ENCODE measurements at places on chromosomes 2 and 18. TPM values are rescaled to one million over a fixed set of nuclear protein-coding genes. Genes with fewer than 3 reads are reported as not detected.

DNA sequence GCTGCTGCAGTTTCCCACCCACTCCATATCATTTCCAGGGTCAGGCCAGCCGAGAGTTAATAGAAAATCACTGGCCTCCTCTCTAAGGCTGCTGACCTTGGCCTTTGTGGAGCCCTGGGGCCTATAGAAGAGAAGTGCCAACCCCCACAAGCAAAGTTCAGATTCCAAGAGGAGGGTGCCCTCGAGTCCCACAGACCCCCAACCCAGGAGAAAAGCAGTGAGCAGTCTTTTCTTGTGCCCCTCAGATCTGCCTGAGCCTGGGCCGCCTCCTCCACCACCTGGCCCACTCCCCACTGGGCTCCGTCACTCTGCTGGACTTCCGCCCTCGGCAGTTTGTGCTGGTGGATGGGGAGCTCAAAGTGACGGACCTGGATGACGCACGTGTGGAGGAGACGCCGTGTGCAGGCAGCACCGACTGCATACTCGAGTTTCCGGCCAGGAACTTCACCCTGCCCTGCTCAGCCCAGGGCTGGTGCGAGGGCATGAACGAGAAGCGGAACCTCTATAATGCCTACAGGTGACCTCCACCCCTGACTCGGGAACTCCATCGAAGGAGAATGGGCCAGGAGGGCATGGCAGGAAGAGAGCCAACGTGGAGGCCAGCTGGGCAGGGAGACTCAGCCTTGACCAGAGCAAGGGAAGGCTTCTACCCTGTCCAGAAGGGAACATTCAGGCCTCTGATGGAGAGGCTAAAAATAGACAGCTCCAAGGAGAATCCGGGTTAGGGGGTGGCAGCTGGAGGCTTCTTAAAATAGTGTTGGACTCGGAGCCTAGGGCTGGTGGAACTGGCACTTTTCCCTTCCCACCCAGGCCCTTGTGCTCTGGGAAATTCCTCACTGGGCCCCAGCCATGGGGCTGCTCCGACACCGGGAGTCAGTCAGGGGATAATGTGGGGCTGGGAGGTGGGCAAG is 6.2 kb downstream of the PKDCC start:
- no peak for DNase-seq

- DNase-seq: no peak
Observed at GRCh38 chr2:3094999-3095958, 282.3 kb downstream of the EIPR1 start.

The TTLL4 gene
- polyA plus RNA-seq: 26.5 TPM

DNA sequence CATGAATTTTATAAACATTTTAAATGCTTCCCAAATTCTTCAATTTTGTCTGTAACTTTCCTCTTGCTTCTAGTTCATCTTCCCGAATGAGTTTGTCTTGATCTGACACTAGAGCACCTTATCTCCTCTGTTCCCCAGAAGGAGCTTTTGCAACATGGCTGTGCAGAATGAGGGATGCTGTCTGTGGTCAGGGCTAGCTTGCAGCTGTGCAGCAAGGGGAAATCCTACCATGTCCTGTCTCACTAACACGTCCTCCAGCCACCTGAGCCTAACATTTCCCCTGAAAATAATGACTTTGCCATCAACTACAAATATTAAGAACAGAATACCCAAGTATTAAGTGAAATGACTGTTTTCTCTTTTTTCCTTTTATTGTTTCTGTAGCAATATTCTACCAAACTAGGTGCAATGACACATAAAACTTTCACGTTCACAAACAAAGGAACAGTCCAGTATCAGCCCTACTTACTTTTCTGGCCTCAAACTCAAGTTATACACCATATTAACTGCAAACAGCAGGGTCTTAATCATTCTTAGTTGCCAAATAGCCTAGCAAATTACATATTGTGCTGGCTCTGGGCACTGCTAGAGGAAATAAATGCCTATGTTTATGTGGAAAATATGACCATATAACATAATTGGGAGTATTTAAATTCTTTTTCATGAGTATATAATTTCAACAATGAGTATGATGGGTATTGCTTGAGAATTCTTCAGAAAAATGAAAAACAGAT is 423.3 kb downstream of the CMPK2 start:
- DNase-seq: no peak

DNA sequence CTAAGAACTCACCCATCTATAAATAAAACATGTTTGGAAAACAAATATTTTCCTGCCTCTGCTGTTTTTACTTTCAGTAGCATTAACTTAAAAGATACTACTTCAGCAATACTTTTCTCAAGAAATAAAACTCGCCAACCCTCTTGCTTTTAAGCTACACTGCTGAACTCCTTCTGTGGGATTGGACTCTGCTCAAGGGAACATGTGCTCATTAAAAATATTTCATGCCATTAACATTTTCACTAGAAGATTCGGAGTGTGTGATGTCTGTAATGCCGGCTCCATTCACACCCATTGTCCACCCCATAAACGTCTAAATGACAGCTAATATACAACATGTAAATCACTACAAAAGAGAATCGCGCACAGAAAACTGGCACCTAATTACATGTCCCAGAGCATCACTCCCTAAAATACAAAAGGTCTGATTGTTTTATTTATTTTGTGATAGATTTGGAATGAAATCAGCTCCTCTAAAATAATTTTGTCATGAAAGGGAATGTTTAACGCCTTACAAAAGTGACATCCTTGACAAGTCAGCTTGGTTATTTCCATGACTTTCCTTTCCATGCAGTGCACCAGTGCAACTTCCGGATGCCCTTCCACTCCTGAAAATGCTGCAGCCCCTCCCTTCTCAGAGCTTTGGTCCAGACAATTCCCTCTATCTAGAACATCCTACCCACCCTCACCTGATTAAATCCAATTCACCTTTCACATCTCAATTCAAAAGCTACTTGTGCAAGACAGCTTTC is 73.1 kb downstream of the ANKRD44 start:
- no peak for DNase-seq

DNA sequence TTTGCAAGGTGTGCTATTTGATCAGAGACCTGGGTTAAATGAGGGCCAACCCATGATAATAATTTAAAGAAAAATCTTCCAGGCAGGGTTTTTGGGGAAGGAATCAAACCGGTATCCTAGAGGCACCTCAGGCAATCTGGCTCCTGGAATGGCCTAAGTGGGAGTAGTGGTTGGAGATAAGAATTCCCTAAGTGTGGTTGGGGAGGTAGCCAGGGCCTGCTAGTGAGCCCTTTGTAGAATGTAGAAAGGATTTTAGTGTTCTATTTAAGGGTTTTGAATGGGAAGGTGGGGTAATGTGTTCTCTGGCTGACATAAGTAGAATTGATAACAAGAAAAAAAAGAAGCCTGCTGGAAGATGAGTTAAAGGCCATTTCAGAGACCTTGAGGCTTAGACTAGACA is 422.2 kb downstream of the XIRP2 start:
- DNase-seq: no peak

GRCh38 chr2:198916548-198917080 is 541.1 kb downstream of the SATB2 start:
- no peak for DNase-seq

Data from forelimb muscle (tissue), 1 donor.